ENCODE measurements at places on chromosomes 7 and 10.

GRCh38 chr7:143147070-143147469 lies 15.2 kb downstream of the PIP start:
- DNase-seq: no peak

- no peak for DNase-seq
These were observed 5.2 kb upstream of the FAM180A start for GRCh38 chr7:135753616-135754413.

- no peak for DNase-seq
These were observed 10.5 kb upstream of the ADAMTS14 start for GRCh38 chr10:70661623-70662361.

- no peak for DNase-seq
These were observed 35.5 kb downstream of the RPA3 start for GRCh38 chr7:7682861-7683260.

DNA sequence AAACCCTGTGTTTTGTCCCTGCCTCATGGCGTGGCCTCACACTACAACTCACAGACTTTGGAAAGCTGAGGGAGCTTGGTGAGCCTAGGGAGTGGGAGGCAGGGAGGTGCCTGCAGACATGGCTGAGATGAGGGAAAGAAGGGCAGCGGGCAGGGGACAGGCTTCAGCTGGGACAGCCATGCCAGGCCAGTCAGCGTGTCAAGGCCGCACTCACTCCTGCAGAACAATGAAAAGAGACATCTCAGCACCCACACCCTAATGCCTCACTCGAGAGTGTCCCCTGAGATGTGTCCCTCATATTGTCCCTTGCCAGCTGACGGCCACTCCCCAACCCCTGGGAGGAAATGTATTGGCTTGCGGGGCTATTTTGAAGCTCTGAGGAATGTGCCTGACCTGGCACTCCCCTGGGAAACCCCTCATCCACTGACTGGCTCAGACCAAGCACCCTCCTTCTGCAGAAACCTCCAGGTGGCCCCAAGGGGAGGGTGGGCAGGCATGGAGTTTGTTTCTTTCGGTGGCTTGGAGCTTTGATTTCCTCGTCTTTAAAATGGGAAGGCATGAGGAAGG lies 31.6 kb downstream of the SH3PXD2A start:
- no peak for DNase-seq

DNA sequence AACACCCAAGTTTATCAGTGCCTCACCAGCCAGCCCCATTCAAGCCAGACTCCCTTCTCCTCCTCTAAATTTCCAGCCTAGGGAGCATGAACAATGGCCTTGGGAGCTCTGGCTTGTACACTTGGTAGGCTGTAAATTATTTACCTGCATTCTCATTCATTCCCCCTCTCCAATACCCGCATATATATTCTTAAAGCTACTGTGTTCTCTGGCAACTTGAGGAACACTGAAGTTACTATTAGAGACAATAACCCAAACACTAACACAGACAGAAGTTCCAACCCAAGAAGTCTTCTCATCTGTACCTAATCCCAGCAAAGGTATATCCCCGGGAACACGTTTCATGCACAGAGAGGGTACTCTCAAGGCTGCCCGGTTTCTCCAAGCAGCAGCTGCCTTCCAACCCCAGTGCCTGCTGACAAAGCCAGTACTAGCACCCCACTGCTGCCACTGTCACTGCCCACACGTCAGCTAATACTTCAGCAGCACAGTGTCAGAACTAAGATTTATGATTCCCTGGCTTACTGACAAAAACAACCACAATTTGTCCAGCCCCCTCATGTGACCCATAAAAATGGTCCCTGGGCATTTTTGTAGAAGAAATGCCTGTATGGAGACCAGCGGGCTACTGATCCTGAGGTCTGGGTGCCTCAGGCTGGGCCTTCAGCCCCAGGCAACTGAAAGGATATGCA lies 3.1 kb downstream of the WDR91 start:
- no peak for DNase-seq

- no peak for DNase-seq
These were observed 108.3 kb downstream of the ANK3 start for GRCh38 chr10:60281331-60281730.
